ENCODE measurements at places on chromosomes 16 and 17.
A peak's percentile ranks its signal among the peaks of the same experiment; 100 is the strongest.

DNA sequence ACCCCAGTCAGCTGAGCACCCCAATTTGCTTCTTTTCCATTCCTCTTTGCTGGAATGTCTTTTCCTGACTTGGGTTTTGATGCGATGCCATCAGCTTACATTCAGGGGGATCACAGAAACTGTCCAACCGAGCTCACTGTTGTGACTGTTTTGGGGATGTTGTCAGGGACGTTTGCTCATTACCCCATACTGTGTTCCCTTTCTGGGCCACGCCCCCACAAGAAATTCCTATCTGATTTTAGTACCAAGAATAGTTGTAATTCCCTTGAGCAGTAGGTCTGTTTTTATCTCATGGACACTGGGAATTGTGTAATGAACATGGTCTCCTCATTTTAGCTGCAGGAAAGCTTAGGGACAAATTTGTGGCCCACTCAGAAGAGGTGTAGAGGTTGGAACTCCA, 2.6 kb upstream of the NTN1 start:
- DNase-seq: no peak

- DNase-seq: no peak
These were observed 6.7 kb upstream of the LHX1 start for GRCh38 chr17:36930583-36930900.

GRCh38 chr17:71472809-71473789, 647.7 kb upstream of the SOX9 start:
- peak; percentile 6 for DNase-seq

GRCh38 chr17:61285526-61286320, 113.9 kb upstream of the TBX2 start:
- DNase-seq: no peak

- no peak for DNase-seq
These were observed at the start of gene LGALS9 for GRCh38 chr17:27630607-27631410. LGALS9 (plus strand) TSS chr17:27631188; CDS start chr17:27631266, 78 bp downstream.

- DNase-seq: no peak
These were observed 441 bp downstream of the VASN start for GRCh38 chr16:4372001-4372577.

- no peak for DNase-seq
These were observed 1.4 kb downstream of the CMTM2 start for GRCh38 chr16:66580605-66581209.
